ENCODE measurements at places on chromosomes 16 and 17.

DNA sequence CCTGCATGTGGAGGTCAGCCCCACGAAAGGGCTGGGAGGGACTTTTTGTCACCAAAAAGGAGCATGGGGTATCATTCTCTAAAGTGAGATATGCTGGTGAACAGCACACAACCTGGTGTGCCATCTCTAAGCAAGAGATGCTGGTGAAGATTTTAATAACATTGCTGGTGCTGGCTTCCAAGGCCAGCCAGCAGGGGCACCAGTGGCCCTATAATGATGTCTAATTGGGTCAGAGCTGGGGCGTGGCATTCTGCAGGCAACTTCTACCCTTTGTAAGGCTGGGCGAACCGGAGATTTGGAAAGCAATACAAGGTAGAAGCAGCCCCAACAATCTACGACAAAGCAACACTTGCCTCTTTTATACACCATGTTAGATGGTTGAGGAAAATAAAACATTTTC is 16.8 kb downstream of the SDR42E1 start:
- no peak for DNase-seq

DNA sequence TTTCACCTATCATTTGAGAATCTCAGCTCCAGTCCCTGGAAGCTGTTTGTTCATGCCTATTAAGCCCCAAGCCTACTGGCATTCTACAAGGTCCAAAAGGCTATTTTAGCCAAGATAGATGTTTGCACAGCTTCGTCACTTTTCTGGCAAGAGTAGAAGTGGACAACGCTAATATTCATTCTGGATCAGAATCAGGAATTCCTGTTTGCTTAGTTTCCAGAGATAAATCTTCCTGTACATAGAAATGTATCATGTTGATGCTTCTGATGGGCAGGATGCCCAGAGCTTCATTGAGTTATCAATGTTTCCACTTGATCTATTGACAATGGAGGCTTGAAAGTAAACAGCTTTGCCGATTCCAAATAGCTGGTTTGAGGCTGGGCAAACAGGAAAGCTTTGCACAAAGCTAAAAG is 260.7 kb upstream of the CA10 start:
- DNase-seq, result no peak

DNA sequence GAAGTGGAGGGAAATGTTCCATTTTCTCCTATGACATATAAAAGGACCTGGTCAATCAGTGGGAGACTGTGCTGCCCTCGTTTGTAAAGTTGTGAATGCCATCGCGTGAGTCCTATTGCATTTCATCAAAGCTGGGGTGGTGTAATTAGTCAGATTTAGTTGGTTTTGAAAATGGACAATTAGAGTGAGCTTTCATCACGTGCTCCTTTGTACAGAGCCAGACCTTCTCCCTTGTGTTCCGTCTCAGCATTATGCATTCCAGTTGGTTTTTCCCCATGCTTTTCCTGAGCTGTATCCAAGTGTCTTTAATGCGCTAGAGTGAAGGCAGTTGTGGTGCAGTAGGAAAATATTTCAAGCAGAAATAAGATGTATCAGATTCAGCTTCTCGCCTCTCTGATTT is 10.4 kb downstream of the SEC14L1 start:
- DNase-seq, result peak; percentile 49

- no peak for DNase-seq
Measured at GRCh38 chr17:61158376-61158775, 241.3 kb upstream of the TBX2 start.

GRCh38 chr16:87054856-87055255 is 262.3 kb downstream of the C16orf95 start:
- DNase-seq, result no peak

DNA sequence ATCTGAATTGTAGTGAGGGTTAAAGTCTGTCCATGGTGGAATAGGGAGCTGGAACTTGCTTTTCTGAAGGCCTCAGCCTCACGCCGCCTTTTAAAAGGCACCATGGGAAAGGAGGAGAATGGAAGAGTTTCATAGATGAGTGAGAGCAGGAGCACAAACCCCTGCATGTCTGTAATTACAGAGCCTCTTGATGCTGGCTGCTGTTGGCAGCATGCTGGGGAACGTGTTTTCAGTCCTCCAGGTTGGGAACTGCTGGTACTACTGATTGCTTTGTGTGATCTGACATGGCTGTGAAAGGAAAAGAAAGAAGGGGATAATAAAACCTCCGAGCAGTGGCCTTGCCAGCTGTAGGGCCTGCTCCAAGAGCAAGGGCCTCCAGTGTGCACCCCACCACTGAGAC is 16.8 kb upstream of the DYNLL2 start:
- DNase-seq, result no peak

- no peak for DNase-seq
Measured at GRCh38 chr17:38455288-38455915, 27.1 kb downstream of the ARHGAP23 start.

DNA sequence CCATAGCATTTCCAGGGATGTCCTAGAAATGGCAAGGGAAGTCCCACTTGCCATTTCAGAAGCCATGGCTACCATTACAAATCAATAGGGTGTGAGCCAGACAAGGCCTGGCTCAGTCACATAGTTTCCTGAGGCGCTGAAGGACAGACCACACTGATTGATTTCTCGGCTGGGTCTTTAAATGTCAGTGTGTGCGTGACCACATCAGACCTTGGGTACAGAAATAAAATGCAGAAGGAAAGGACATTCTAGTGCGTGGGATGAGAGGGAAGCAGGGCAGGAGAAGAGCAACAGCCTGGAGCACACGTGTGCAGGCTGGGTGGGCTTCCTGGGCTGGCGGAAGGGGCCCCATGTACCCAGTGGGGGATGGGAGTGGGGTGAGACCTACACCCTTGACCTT is 58.7 kb upstream of the LYRM9 start:
- no peak for DNase-seq

DNA sequence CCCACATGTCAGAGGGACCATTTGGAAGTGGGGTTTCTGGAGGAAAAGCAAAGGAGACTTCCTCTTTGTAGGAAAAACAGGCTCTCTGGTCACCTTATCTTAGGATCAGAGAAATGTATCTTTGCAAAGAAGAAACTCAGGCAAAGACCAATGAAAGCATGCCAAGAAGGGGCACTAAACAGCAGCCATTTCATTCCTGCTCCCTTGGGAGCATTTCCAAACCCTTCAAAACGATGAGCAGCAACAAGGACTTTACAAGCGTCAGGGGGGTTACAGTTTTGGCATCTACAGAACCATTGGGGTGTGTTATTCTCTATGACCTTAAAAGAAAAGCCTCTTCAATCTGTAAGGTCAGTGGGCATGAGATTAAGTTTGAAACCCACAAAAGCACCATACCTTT is 122.8 kb downstream of the SMG6 start:
- no peak for DNase-seq

GRCh38 chr16:68086336-68086841 is 1.2 kb downstream of the NFATC3 start:
- no peak for DNase-seq

- DNase-seq, result no peak
Measured at GRCh38 chr16:23673971-23674614, 4.6 kb upstream of the PLK1 start.

DNA sequence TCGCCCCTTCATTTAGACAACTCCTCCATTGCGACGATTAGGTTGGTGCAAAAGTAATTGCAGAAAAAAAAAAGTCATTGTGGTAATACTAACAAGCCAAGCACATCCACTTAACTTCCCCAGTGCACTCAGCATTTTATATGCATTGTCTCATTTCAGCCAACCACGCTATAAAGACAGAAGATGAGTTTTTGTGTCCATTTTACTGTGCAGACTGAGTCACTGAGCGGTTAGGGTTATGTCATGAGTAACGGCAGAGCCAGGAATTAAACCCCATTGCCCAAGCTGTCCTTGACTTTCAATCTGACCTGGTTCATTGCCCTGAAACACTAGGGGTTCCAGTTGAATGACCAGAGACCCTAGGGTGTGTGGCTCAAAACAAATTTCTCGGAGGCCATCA is 218.7 kb downstream of the XYLT1 start:
- no peak for DNase-seq

DNA sequence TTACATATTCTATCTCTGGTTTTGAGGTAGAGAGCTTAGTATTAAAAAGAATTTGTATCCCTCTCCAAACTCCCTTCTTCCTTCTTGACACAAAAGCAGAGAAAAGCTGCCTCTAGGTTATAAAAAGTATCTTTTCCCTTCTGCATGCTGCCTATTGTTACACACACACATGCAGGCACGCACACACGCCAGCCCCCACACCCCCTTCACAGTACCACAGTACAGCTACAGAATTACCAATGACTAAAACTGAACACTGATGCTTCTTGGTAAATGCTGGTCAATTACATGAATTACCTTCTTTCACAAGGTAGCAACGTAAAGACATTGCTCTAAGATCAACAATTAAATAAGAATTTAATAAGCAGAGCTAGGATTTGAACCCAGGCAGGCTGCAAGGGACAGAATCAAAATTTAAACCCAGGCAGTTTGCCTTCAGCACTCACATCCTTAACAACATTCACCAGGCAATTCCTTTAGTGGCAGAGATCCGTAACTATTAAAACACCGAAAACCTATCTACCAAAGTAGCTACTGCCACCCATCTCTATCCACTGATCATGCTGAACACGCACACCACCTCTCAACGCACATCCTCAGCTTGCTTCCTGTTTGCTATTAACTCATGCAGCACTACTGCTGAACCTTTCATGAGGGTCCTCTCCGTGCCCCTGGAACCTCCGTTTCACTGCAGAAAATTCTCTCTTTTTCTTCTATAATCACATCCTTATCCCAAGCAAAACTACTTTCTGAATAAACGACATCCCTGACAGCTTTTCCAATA is 37.8 kb downstream of the YWHAE start:
- DNase-seq, result no peak

GRCh38 chr16:52367821-52368220 is 179.1 kb downstream of the TOX3 start:
- no peak for DNase-seq

GRCh38 chr16:3259836-3260235 is 3.4 kb upstream of the MEFV start:
- no peak for DNase-seq

DNA sequence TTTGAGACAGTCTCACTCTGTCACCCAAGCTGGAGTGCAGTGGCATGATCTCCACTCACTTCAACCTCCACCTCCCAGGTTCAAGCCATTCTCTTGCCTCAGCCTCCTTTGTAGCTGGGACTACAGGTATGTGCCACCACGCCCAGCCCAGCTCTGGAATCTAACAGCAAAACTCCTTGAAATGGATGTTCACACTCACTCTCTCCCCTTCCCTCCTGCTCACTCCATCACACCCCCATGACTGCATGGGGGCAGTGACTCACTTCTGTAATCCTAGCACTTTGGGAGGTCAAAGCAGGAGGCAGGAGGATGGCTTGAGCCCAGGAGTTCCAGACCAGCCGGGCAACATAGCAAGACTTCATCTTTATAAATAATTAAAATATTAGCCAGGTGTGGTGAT is 11.1 kb upstream of the TFAP4 start:
- no peak for DNase-seq

- DNase-seq, result no peak
Measured at GRCh38 chr17:39757931-39758873, 20.5 kb downstream of the GRB7 start.

Data from hindlimb muscle (tissue), 1 donor.